Stimulated activated CD8-positive, alpha-beta memory T cell treated with anti-CD3 and anti-CD28 coated beads, Interleukin-4, amount 100 ng/mL, for 48 hours (primary cell): ENCODE measurements at places on chromosomes 13 and 19.

GRCh38 chr13:83168590-83168989 lies 713.7 kb downstream of the SLITRK1 start:
- no peak for DNase-seq

DNA sequence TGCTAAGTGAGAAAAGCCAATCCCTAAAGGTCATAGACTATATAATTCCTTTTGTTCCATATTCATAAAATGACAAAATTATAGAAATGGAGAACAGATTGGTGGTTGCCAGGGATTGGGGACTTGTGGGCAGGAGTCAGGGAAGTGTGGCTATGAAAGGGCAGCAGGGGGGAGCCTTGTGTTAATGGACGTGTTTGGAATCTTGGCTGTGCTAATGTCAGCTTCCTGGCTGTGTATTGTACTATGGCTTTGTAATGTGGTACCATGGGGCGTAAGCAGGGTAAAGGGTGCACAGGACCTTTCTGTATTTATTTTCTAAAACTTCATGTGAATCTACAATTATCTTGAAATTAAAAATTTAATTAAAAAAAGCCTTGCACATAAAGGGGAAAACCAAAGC lies 248.5 kb downstream of the UQCRFS1 start:
- DNase-seq: no peak

DNA sequence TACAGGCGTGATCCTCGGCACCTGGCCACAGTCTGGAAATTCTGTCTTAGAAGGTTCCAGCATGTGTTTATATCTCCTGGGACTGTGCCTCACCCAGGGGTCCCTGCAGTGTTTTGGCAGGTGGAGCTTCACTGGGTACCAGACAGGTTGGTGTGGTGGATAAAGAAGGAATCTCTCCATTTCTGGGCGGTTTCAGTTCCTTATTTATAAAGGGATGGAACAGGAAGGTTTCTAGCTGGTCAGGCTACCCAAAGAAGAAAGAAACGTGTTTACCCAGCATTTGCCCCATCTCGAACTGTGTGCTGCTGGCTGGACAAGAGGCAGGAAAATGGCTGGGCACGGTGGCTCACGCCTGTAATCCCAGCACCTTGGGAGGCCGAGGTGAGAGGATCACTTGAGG lies 9.8 kb downstream of the PNPLA6 start:
- no peak for DNase-seq

DNA sequence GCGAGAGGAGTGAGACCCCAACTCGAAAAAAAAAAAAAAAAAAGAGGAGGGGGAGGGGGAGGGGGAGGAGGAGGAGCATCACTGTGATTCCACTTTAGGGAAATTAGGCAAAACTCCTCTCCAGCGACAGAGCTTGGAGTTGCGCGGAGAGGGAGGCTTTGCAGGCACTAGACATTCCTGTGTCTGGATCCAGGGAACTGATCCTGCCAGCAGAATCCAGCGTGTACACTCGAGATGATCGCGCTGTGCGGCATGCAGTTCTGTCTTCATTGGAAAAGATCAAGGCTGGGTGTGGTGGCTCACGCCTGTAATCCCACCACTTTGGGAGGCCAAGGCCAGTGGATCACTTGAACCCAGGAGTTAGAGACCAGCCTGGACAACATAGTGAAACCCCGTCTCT lies 29.6 kb upstream of the KLF2 start:
- no peak for DNase-seq

DNA sequence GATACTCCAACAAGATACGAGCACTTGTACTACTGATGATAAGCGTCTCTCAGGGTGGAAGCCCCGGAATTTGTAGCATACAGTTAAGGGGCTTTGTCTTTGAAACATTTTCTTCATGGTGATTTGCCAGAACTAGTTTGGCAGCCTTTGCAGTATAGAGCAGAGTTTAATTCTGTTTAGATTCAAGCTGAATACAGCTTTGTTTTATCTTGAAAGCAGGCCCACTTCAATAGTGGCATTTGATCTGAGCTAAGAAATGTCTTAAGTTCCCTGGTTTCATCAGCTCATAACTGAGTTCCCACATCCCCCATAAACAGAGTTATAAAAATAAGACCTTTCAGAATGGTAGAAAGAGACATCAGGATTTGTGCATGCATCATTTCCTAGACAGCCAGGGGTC lies 125.9 kb downstream of the MIPEP start:
- DNase-seq: no peak

- no peak for DNase-seq
Observed at GRCh38 chr13:100789968-100790367, 115.4 kb upstream of the TMTC4 start.

GRCh38 chr13:42466123-42466522 lies 107.8 kb upstream of the TNFSF11 start:
- DNase-seq: no peak
